ENCODE measurements at places on chromosomes 3 and 15. TPM values are rescaled to one million over a fixed set of nuclear protein-coding genes. Genes with fewer than 3 reads are reported as not detected.

The MUC20 gene
- 31.5 TPM for polyA plus RNA-seq

The MYH15 gene
- 0.25 TPM for polyA plus RNA-seq

The MESP2 gene
- polyA plus RNA-seq, result 0.51 TPM

The CGNL1 gene
- polyA plus RNA-seq, result 67.3 TPM

The C3orf70 gene
- 7.2 TPM for polyA plus RNA-seq

The ATP13A4 gene
- 1.0 TPM for polyA plus RNA-seq

The LRRC49 gene
- polyA plus RNA-seq, result 17.4 TPM

The COL7A1 gene
- 17.3 TPM for polyA plus RNA-seq

The CPNE9 gene
- polyA plus RNA-seq, result 0.13 TPM

The TGM5 gene
- polyA plus RNA-seq, result not detected

The COL6A6 gene
- 2.1 TPM for polyA plus RNA-seq

The PSTPIP1 gene
- 1.1 TPM for polyA plus RNA-seq

- no peak for DNase-seq
These were observed 76.0 kb upstream of the PSMD6 start for GRCh38 chr3:64099316-64099715.

- DNase-seq, result no peak
These were observed 83.8 kb downstream of the THRB start for GRCh38 chr3:24410860-24411259.

DNA sequence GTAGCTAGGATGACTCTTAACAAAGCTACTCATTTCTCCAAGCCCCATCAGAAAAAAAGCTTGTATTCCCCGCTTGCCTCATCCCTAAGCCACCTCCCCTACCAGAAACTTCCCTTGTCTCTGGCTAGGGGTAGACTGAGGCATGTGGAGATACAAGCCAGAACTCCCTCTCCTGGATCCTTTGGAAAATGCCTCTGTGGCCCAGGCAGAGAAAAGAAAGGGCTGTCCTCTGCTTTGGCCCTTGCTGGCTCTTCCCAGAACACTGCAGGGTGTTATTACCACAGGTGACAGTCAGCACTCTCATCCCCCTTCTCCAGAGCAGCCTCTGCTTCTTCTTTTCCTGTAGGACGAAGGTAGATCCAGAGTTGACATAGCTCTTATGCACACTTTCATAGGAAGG, 15.2 kb downstream of the RMDN3 start:
- DNase-seq, result no peak

DNA sequence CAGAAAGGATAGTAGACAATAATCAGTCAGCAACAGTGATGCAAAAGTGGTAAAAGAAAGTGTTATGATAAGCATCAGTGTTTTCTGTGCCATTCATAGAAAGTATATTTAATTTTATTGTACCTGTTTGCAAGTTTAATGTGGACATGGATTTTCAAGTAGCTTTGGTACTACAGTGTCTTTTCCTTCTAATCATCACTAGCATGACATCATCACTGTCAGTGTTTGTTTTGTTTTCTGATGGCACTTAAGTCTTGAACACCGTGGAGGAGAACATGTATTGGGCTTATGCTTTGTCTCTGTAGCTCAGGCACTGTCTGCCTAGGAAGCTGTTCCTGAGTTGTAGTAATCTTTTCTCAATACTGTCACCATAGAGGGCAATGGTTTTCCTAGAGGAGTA, 41.9 kb downstream of the SETD5 start:
- DNase-seq, result no peak

DNA sequence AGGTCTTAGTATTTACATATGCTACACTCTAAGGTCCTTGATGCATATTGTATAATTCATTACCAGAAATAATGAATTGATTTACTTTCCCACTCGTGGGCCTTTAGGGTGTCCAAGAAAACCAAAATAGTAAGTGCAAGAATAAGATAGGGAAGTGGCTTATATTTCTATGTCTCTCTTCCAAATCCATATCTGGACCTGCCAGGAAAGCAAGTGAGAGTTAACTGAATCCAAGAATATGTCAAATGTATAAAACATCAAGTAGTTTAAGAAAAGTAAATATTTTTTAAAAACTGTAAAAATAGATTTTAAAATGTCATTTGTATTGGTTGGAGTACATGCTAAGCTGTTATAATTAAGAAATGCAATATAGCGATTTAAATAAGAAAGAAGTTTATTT, 1072.1 kb downstream of the OTOL1 start:
- no peak for DNase-seq

- no peak for DNase-seq
These were observed 142.8 kb upstream of the PLSCR5 start for GRCh38 chr3:146747928-146748327.

- DNase-seq, result no peak
These were observed 12.0 kb upstream of the PPP1R2 start for GRCh38 chr3:195555110-195555509.

GRCh38 chr3:30505866-30506520, 100.4 kb upstream of the TGFBR2 start:
- DNase-seq, result no peak

- no peak for DNase-seq
These were observed 78.6 kb downstream of the MYLK start for GRCh38 chr3:123805504-123805903.

DNA sequence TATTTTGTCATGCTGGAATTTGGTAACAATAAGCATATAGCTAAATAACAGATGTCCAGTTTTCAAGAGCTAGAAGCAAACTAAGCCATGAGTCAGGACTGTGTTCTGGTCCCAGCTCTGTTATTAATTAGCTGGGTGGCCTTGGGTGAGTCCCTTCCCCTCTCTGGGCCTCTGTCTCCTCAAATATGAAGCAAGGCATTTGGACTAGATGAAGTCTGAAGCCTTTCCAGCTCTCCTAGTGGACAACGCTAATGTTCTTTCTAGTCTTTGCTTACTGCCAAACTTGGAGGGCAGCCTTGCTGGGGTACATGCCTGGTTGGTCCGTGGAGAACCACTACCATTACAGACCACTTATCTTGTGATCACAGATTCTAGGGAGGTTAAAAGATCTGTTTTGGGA, 127.6 kb downstream of the DUT start:
- DNase-seq, result no peak

DNA sequence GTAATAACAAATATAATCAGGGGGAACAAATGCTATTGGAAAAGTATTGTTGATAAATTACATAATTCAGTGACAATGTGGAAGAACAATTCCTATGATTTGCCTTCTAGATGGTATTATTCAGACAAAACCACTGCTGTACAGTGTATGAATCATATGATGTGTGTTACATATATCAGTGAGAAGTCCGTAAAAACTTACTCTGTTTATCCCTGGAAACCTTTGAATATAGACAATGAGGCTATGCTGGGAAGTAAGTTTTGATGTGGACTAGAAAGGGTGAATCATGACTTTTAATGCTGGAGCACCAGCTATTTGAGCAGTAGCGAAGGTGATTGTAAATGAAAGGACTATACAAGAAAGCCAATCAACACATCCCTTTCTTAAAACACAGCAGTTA, 17.9 kb downstream of the C3orf38 start:
- no peak for DNase-seq

DNA sequence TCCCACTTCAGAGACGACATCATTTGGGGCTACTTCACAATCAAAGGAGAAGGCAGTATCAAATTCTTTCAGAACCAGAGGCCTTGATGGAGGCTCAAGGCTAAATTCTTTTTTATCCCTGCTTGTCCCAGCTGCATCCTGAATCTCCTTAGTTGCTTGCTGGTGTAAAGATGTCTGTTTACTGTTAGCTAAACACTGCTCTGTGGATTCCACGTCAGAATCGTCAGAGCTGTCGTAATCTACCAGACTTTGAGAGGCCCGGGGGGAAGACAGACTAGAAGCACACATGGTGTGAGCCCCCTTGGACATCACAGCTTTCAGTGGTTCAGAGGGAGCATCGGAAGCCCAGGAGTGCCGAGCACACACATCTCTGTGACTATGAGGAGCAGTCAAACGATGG, 32.6 kb downstream of the LINS1 start:
- no peak for DNase-seq

DNA sequence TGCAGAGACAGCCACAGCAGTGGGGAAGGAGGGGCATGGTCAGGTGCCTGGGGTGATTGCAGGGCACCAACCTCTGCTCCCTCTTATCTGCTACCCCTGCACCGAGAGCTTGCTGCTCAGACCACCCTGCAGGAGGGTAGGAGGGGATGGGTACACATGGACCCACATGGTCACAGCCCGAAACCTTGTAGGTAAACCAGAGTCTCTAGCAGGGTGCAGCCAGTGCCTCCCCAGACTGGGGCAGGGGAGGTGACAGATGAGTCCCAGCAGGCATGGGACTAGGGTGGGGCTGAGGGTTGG, 49.2 kb downstream of the FAH start:
- no peak for DNase-seq

- no peak for DNase-seq
These were observed 1.1 kb upstream of the SS18L2 start for GRCh38 chr3:42589382-42590109.

GRCh38 chr3:190877925-190878324, 15.4 kb upstream of the GMNC start:
- no peak for DNase-seq

GRCh38 chr15:58532126-58532525, 100.3 kb downstream of the LIPC start:
- DNase-seq, result no peak

- no peak for DNase-seq
These were observed 247.9 kb upstream of the STT3B start for GRCh38 chr3:31284776-31285175.

GRCh38 chr15:89362203-89363101, 27.8 kb upstream of the POLG start:
- DNase-seq, result no peak

DNA sequence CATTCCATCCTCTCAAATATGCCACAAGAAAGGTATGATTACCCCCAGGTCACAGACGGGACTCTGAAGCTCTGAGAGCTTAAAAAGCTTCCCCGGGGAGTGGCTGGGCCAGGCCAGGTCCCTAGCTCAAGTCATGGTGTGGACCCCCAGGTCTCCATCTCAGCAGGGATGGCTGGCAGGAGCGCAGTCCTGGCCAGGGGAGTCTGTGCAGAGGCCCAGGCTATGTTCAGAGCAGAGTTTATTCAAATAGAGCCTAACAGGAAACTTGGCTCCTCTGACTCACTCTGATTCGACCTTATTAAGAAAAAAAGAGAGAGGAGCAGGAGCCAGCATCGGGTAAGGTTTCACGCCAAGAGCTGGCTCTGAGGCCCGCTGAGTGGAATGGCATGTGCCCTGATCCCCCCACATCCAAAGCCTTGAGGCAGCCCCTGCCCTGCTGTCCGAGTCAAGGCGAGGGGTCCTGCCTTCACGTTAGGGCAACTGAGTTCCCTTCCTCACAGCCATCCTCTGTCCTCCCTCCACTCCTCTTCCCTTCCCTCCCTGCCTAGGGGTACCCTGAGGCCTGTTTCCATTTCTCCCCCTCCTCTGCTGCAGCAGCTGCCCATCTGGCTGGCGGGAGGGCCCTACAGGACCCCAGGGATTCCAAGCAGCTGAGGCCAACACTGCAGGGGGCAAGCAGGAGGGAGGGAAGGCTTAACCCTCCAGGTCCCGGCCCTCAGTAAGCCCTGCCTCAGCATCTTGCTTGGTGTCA, 1.9 kb upstream of the LOXL1 start:
- DNase-seq, result no peak

- DNase-seq, result no peak
These were observed 218.5 kb downstream of the BBX start for GRCh38 chr3:107740992-107741896.

GRCh38 chr15:66178531-66178910, 75.0 kb downstream of the MEGF11 start:
- no peak for DNase-seq

- DNase-seq, result no peak
These were observed 40.0 kb upstream of the PRR23E start for GRCh38 chr3:127152684-127153505.
